Right lobe of liver (tissue), 6 donors: ENCODE measurements at places on chromosomes 7 and 10. TPM values are rescaled to one million over a fixed set of nuclear protein-coding genes. Genes with fewer than 3 reads are reported as not detected.
A peak's percentile ranks its signal among the peaks of the same experiment; 100 is the strongest.

DNA sequence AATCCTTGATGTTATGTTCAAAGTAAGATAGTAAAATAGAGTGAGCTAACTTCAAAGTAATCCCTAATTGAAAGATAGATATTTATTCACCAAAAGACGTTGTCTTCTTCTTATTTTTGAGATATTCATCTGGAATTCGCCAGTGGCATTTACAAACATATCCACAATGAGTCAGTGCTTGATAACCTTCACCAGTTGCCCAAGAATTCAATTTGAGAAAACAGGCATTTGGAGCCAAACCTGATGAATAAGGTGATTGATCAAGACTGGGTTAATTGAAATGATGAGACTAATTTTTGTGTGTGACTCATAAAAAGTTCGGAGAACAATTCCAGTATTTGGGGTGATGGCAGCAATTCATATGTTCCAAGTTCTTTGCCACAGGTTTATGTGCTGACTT is 344.0 kb downstream of the ARL4A start:
- DNase-seq, result no peak

GRCh38 chr10:14593806-14594205 is 180.9 kb downstream of the FAM107B start:
- no peak for DNase-seq

DNA sequence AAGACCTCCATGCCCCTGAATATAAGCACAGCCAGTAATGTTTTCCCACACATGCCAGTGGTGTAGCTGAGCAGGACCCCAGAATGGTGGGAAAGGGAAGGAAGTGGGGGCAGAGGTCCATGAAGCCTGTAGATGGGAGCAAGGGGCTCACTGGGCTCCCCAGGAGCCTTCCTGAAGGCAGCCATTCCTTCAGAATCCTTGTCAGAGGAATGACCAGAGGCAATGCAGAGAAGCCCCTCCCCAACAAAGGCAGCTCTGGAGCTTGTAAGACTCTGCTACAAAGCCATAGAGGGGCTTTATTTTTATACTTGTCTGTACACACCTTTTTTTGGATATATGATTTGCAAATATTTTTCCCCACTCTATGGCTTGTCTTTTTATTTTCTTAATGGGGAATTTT is 165.0 kb upstream of the TCF7L2 start:
- DNase-seq, result no peak

DNA sequence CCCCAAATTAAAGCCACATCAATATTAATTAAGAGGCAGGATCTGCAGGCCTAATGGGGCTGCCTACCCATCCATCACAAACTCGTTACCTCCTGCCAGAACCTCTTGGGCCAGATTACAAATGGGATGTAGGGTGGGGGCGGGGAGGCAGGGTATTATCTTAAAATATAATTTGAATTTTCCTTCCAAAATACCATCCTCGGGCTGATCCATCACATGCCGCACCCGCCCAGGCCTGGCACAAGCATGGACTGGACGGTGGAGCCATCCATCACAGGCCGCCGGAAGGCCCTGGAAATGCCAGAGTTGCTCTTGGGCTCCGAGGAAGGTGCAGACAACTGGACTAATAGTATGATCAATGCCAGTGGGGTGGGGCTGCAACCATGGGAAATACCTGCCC is 212.8 kb downstream of the GRID1 start:
- no peak for DNase-seq

DNA sequence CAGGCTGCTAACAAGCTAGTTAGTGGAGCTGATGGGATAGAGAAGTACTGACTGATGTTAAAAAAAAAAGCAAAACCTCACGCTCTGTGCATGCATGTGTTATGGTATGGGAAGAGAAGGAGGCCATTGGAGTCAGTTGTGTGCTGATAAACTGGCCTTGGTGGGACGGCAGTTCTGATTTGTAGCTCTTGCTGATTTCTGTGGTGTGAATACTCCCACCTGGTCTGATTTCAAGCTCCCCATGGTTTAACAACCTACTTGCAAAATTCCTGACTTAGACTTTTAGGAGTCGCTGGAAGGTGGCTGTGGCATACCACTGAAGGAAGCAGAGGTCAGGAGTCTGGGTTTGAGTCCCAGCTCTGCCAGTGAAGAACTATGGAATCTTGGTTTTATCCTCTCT is 15.2 kb downstream of the CAMK1D start:
- DNase-seq, result no peak

DNA sequence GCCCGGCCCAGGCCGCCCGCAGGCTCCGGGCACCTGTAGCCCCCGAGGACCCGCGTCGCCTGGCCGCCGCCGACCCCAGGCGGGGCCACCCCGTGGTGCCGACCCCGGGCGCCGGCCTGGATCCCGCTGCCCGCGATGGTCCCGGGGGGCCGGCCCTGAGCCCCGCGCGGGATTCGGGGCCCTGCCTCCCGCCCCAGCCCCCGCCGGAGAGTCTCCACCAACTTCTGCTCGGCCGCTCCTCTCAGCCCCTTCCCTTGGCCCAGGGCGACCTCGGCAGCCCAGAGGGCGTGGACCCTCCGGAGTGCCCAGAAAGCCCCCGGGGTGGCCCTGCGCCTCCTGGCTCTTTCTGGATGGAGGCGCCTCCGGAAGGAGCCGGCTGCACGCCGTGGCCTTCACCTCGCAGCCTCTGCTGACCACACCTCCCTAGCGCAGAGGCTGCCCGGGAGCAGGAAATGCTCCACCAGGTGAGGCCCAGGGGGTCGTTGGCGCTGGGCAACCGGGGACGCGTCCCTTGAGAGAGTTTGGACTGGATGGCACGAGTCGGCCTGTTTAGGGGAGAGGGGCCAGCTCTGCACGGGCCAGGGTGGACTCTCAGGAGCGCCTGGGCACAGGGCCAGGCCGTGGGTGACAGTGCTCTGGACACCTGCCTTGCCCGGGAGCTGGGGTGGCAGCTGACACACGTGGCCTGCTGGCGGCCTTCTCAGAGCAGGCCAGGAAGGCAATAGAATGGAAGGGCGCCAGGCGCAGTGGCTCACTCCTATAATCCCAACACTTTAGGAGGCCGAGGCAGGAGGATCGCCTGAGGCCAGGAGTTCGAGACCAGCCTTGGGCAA is 529 bp downstream of the ZNF853 start:
- DNase-seq, result no peak

DNA sequence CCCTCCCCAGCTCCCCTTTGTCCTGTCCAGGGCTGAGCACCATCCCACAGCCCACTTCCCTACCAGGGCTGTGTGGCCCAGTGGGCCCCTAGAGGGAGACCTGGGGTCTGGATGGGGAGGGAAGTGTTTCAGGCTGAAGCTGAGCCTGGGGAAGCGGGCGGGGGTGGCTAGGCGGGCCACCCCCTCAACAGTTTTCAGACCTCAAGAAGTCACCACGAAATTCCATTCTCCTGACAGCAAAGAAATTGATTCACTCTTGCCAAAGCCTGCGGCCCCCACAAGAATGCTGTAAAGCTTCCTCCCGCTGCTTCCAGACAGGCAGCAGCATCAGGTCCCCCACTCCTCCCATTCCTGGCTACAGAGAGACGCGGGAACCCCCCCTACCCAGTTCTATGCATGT is 2.5 kb upstream of the LFNG start:
- no peak for DNase-seq

DNA sequence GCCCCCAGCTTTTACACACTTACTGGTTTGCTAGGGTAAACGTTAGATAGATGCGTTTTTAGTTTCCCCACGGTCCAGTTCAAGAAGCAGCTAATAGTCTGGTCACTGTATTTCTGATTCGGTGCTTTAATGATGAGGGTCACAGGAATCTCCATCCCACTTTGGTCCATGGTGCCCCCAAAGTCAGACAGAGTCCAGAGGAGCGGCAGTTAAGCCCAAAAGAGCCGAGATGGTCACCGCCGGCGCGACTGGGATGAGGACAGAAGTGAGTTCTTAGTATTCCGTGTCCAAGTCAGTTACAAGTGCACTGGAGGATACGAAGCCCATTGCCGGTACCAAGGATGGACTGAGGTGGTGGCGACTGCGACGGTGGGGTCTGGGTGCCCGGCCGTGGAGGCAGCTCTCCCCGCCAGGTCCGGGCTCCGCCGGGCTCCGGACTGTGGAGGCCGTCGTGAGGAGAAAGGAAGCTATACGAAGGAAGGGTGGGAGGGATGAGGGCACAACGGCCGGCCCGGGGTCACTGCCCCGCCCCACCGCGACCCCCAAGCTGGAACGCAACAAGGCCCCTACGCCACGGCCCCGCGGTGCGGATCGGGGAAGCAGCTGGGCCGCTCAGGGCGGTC is 663 bp downstream of the HERPUD2 start:
- DNase-seq, result peak; percentile 64

DNA sequence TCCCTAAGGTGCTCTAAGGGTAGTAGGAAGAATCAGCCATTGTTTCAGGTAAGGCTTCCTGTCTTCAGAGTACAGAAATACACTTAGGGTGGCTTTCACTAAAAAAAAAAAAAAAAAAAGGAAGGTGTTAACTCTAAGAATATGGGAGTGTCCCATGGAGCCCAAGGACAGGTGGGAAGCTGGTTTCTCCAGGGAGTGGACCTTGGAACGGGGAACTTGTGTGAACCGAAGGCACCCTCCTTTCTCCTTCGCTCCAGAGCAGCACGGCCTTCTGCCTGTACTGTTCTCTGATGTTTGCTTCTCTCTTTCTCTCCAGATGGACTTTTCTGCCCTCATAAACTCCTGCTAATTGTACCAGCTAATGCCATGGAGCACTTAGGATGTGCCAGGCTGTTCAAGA is 6.2 kb downstream of the OPALIN start:
- no peak for DNase-seq

DNA sequence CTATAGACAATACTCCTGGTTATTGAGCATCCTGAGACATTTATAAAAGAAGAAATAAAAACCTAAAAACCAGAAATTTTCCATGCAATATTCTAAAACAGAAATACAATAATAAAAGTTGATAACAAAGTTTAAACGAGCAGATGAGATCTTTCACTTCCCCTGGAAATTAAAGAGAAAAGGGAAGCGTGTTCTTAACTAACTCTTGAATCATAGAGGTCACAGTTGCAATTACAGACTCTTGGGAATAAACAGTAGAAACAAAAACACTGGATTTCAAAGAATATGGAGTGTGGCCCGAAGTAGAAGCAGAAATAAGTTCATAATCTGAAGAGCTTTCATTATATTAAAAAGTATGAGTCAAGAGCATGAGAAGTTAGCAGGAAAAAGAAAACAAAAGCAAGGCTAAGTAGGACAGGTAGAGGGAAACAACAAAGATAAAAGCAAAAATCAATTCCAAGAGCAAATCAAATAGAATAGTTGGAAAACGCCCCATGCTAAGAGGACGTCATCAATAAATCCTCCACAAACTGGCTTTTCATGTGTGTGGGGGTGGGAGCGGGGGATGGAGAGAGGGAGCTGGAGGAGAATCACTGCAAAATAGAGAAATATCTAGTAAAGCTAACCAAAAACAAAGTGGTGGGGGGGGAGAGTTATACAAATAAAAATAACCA is 55.2 kb upstream of the C10orf71 start:
- DNase-seq, result no peak

- DNase-seq, result no peak
Measured at GRCh38 chr7:73737491-73738219, 947 bp downstream of the ABHD11 start.

GRCh38 chr10:486206-486605 is 203.3 kb downstream of the DIP2C start:
- DNase-seq, result no peak

DNA sequence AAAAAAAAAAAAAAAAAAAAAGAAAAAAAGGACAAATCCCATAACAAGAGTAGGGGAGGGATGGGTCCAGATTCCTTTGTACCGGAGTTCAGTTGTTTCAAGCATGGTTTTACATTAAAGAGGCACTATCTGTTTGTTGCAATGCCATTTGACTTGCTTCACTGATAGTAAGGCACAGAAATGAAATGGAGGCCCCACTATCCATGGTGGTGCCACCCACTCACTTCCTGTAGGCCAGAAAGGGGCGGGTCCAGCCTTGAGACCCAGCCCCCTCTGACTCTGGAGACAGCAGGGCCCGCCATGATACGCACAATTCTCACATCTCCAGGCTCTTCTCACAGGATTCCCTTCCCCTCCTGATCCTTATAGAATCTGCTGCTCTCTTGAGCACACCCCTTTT is 100.0 kb downstream of the CLEC2L start:
- DNase-seq, result no peak

DNA sequence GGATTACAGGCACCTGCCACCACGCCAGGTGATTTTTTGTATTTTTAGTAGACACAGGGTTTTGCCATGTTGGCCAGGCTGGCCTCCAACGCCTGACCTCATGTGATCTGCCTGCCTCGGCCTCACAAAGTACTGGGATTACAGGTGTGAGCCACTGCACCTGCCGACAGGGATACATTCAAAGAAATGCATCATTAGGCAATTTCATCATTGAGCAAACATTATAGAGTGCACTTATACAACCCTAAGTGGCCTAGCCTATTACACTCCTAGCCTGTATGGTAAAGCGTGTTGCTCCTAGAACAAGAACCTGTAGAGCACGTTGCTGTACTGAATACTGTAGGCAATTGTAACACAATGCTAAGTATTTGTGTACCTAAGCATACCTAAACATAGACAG is 350.3 kb downstream of the GALNT17 start:
- no peak for DNase-seq

GRCh38 chr7:120337308-120337907 is 64.4 kb downstream of the KCND2 start:
- no peak for DNase-seq

DNA sequence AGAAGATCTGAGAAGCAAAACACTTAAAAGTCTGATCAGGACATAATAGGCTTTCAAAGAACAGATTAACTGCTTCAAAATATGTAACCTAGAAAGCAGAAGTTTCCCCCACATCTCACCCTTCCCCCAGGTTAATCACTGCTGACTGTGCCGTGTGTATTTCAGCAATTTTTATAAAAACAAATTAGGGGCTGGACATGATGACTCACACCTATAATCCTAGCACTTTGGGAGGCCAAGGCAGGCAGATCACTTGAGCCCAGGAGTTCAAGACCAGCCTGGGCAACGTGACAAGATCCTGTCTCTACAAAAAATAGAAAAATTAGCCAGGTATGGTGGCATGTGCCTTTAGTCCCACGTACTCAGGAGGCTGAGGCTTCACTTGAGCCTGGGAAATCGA is 67.6 kb upstream of the GATA3 start:
- DNase-seq, result no peak

Gene GPER1
- 12.7 TPM for total RNA-seq

Gene TACC2
- total RNA-seq, result 20.1 TPM

Gene CALCR
- total RNA-seq, result not detected

Gene TPK1
- total RNA-seq, result 4.1 TPM

Gene CPEB3
- total RNA-seq, result 11.0 TPM

Gene CYP2E1
- 5,193 TPM for total RNA-seq

Gene COL26A1
- total RNA-seq, result 1.4 TPM

Gene FANK1
- not detected for total RNA-seq

Gene BICC1
- total RNA-seq, result 1.2 TPM

Gene MYPN
- total RNA-seq, result 0.07 TPM

Gene FZD8
- total RNA-seq, result 3.9 TPM
